GM20000 (cell line): ENCODE measurements at places on chromosomes 7 and 10.

GRCh38 chr7:155377838-155378579 is 79.9 kb upstream of the EN2 start:
- DNase-seq = no peak

GRCh38 chr10:51405580-51406351 is 293.6 kb downstream of the CSTF2T start:
- DNase-seq = no peak

GRCh38 chr10:110857265-110858171 is 14.2 kb upstream of the PDCD4 start:
- no peak for DNase-seq

GRCh38 chr10:116143673-116144222 is 129.3 kb downstream of the GFRA1 start:
- DNase-seq = no peak

GRCh38 chr7:99374111-99375064 is at the start of gene ARPC1B:
Gene ARPC1B, plus strand, starts transcription at chr7:99374730. Its CDS starts 10,985 bp downstream, at chr7:99385715.
- peak; percentile 99 for DNase-seq

GRCh38 chr10:123568751-123569150 is 97.4 kb upstream of the GPR26 start:
- no peak for DNase-seq

- no peak for DNase-seq
Measured at GRCh38 chr7:103504505-103505135, 58.6 kb upstream of the SLC26A5 start.

DNA sequence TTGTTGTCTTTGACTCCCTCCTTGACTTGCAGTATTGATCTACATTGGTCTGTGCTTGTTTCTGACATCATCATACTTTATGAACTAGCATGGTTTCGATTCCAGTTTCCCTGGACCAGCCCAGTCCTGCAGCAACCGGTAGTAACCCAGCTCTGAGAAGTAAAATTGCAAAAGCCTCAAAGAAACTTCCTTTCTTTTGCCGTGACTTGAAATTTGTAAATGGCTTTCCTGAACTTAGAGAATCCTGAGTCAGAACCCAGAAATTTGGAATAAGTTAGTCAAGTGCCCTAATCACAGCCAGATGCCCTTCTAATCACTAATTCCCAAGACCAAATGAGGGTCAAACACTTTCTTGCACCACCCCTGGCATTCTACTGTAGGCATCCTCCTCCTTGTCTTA is 15.0 kb downstream of the TAS2R60 start:
- no peak for DNase-seq

DNA sequence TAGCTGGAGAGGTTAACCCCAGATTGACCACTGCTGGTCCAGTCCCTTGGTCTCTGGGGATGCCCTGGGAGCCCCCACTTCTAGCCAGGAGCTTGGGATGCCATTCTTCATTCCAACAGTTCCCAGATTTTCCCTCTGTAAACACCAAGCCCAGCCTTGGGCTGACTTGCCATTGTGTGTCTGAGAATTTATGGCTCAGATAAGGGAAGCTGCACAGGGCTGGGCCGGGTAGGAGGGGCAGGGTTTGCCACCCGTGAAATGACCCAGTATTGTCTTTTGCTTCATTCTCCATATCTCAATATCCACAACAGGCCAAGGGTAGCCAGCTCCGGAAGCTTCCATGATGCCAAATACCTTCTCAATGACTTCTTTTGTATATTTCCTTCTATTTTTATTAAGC is 32.1 kb downstream of the AFAP1L2 start:
- no peak for DNase-seq

GRCh38 chr10:43453266-43453831 is 16.4 kb downstream of the ZNF487 start:
- peak; percentile 67 for DNase-seq

GRCh38 chr7:40194745-40195144 is 59.9 kb downstream of the SUGCT start:
- no peak for DNase-seq

DNA sequence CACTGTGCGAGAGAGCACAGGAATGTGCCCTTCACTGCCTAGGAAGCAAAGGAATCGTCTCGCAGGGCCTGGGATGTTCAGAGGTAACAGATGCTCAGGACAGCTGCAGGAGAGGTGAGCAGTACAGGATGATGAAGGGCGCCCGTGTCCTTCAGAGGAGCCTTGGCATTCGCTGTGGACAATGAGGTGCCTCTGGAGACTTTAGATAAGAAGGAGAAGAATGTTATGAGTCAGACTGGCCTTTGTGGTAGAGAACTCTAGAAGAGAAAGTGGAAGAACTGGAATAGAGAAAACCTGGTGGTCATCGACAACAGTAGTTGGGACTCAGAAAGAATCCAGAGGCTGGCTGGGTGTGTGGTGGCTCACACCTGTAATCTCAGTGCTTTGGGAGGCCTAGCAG is 64.4 kb upstream of the LEP start:
- no peak for DNase-seq
